CD4-positive, alpha-beta T cell treated with Interleukin-4 for 4 hours (primary cell): ENCODE measurements at places on chromosomes 3 and 15.

- DNase-seq = peak; percentile 90
These were observed 61.5 kb downstream of the IQSEC1 start for GRCh38 chr3:13011573-13012220.

- DNase-seq = peak; percentile 77
These were observed 46.2 kb downstream of the TBL1XR1 start for GRCh38 chr3:177150970-177151627.

DNA sequence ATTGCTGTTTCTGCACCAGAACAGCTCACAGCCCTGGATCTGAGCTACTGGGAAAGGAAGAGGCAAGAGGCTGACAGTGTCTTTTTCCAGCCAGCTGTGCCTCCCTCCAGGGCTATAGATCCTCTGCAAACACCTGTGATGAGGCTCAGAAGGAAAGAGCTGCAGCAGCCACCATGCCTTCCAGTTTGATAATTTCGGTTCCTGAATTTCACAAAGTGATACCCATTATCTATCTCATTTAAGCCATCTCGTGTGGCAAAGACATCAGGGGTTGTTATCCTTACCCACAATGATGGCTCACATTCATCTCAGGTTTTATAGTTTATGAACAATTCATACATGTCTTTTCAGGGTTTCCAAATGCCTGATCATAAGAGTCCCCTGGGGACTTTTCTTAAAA lies 1.8 kb upstream of the LARP6 start:
- no peak for DNase-seq

DNA sequence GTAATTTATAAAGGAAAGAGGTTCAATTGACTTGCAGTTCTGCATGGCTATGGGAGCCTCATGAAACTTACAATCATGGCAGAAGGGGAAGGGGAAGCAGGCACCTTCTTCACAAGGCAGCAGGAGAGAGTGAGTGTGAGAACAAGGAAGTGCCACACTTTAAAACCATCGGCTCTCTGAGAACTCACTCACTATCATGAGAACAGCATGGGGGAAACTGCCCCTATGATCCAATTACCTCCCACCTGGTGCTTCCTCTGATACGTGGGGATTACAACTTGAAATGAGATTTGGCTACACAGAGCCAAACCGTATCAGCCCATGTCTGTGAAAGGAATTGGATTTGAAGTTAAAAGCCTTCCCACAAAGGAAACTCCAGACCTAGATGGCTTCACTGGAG lies 39.1 kb downstream of the TKT start:
- no peak for DNase-seq

DNA sequence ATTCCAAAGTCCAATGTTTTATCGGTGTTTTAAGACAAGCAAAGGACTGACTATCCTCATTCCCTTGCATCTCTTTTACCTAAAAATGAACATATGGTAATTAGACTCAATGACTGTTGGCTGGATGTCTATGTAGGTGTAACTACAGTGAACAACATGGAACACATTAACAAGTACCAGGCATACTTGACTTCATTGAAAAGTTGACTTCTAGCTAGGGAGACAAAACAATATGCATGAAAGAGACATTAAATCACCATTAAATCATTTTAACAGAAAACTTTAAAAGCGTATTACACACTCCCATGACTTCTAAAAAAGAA lies 34.3 kb upstream of the ANPEP start:
- no peak for DNase-seq

DNA sequence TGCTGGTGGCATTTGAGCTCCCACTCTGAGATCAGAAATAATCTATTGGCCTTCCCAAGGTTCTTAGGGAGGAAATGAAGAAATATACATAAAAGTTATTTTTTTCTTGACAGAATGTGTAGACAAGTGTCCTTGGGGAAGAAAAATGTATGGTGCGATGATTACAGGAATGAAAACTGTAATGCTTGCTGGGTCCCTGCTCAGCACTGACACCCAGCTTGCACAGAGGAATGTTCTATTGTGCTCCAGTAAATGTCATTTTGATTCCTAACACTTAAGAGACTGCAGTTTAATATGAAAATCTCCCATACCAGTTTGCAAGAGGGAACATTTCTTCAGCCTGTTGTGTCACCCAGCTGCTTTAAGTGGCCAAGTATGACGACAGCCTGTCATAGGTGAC lies 271.3 kb upstream of the TPM1 start:
- DNase-seq = no peak

- peak; percentile 55 for DNase-seq
These were observed 37.9 kb downstream of the RPL39L start for GRCh38 chr3:187101184-187102072.

GRCh38 chr3:108293858-108294257 lies 2.5 kb upstream of the HHLA2 start:
- DNase-seq = peak; percentile 24

DNA sequence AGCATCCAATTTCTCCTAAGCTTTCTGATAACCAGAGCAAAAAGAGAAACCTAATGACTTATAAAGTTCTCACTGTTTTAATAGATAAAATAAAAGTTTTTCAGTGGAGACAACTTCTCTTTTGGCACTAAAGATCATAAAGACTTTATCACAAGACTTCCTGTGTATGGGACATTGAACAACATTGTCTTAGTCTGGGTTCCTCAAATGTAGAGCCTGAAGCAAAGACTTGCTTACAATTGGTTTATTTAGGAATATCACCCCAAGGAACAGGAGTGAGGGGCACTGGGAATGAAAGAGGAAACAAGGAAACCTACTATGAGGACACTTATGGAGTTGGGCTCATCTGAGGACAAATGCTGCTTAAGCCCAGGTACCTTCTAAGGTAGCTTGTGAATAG lies 127.4 kb downstream of the B3GALNT1 start:
- no peak for DNase-seq

GRCh38 chr3:14885307-14885706 lies 62.1 kb upstream of the NR2C2 start:
- no peak for DNase-seq

DNA sequence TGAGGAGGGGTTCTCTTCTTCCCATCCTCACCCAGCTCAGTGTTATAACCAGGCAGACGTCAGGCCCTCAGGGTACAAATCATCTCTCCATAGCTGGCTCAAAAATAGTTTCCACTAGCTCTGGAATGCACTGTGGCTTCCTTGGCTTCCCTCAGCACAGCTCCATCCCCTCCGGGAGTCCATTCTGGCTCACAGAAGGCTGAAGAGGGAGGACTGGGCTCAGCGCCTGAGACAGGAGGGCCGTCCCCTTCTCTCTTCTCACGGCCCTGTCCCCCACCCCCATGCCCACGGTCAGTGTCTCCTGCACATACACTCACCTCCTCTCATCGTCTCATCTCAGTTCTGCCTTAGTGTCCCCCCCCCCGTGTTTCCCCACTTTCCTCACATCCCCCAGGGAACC lies 50.1 kb downstream of the UMPS start:
- DNase-seq = no peak

DNA sequence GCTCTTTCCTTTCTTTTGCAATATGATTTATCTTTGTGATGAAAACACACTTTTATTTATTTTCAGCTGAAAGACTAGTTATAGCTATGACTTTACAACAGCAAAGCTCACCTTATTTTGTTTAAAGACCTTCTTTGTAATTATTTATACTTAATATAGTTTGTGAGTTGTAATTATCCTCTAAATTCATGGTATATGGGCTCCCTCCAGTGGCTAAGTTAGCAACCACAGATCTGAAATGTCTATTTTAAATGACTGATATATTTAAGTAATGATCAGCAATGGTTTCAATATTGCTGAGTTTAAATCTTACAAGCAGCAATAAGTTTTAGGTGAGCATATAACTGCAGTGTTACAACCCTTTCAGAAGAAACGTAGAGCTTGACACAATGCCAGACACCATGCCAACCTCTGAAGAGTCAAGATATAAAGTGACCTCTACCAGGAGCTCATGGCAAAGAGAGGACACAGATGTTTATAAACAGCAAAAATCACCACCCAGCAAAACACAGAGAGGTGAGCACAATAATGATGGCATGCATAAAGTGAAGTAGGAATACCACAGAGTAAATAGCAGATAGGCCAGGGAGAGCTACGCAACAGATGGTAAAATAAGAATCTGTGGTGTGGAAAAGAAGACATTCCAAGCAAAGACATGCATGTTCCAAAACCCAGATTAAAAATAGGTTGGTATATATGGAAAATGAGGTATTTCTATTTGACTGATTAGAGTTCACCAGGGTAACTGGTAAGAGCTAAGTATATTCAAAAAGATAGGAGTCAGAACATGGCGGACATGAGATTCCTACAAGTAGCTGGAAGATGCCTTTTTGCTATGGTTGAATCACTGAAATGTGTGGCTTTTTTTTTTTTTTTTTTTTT lies 143.7 kb upstream of the ZNF385D start:
- DNase-seq = no peak

DNA sequence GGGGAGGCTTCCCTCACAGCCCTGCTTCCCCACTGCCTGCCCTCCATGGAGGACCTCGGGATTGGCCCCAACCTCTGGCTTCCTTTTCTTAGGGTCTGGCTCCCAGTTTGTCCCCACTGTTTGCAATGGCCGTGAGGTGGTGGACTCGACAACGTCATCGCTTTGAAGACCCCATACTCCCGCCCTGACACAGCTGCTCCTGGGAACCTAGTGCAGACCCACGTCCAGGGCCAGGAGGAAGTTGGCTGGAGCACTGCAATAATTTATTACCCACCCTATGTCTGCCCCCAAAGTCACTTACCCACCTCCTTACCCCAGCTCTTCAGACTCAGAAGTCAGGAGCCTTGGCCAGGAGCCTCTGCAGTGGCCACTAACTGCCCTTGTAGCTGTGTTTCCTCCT lies 11.1 kb downstream of the GRM2 start:
- no peak for DNase-seq

- no peak for DNase-seq
These were observed 316.5 kb upstream of the PROK2 start for GRCh38 chr3:72101494-72101893.

DNA sequence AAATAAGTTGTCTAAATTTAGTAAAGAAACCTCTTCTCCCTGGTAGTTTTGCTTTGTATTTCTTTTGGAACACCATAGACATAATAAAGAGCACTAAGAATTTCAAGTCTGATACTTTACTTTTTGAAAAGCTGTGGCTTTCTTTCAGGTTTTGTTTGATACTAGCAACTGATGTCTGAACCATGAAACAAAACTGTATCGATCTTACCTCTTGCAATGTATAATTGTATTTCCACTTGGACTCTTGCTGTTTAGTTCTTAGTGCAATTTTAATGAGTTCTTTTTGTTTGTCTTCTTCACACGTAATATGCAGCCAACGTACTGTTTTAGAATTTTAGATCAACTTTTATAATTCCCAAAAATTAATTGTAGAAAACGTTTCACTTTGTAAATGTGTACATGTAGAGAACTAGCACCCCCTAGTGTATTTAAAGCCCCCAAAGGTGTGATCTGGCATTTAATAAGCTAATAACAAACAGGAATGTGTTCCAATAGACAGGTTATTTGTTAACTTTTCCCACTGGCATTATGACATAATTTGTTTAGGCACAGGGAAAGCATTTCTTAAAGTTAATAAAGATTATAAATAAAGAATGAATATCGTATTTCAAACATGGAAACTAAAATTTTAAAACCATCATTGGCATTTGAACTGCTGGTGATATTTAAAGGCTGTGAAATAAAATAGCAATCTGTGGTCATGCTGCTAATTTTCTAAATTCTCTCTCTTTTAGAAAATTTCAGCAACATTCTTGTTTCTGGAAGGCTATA lies 289.1 kb upstream of the DNAJC19 start:
- peak; percentile 11 for DNase-seq

DNA sequence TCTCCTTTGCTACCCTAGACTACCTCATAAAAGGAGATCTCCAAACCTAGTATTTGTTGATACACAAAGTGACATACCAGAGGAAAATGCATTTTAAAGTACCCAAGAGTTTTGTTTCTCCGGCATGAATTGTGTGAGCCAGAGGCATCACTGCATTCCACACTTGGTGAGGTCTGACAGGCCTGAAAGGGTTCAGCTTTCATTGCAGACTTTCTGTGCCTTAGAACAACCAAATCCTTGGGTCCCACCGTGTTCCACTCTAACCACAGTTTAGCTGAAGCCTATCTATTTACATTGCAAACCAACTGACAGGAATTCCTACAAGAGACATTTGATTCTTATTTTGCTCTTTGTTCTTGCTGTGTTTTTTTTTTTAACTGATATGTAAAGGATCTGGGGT lies 21.0 kb upstream of the EID1 start:
- DNase-seq = no peak

DNA sequence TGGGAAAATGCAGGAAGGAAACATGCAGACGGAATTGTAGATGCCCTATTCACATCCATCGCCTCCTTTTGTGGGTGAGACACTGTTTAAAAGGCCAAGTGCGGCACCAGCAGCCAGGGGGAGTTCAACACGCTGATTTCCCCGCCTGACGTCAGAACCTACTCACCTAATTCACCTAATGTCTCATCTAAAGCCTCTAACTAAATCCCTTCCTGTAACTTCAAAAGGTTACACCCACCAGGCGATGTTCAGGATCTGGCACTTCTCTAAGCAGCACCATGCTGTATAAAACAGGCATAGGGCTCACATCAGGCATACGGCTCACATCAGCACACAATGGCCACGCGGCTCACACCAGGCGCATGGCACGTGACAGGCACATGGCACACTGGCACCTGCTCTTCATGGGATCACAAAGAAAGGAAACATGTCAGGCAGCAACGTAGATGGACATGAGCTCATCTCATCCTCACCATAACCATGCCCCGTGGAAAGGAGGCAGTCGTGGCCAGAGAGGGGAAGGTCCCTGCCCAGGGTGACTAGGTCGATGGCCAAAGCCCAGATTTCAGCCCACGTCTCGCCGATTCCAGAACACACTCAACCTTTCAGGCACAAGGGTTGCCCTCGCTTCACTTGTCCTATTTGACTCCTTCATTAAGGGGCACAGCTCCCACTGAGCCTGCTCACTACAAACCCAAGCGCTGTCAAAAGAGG lies 21.7 kb downstream of the XXYLT1 start:
- DNase-seq = no peak

DNA sequence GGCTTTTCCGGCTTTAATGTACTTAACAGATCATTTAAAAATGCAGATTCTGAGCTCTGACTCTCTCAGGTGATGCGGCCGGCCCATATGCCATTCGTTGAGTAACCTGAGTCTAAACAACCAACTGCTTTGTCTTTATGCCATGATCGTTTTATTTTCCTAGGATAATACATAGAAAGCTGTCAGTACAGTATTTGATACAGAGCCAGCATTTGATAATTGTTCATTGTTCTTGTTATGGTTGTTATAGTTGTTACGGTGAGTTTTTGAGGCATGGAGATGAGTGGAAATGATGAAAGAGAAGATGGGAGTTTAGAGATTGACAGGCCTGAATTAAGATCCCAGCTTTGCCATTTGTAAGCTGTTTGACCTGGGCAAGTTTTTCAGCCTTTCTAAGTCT lies 40.0 kb downstream of the TMEM45A start:
- DNase-seq = no peak

DNA sequence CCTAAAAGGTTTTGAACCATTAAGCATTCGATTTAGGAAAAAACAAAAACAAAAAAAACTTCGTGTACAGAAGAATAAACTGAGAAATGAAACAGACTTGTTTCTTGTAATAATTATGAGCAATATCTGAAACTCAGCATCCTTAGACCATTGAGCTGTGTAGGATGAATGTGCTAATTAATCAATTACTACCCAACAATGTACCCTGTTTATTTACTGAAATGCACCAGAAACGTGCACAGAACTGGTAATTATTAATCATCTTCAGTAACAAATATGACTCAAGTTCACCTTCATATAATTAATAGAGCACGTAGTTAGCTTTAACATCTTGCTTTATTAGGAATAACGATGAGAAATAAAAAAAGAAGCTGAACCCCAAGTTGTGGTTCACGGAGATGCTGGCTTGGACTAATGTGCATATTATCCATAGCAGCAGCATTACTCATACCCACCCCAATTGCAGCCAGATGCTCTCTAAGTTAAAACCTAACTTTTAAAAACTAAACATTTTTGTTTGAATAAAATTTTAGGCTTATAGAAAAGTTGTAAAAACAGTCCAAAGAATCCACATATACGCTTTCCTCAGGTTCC lies 10.2 kb upstream of the C15orf61 start:
- no peak for DNase-seq
